GM13977 (cell line): ENCODE measurements at places on chromosomes 2 and 18.

GRCh38 chr2:156470975-156471583 lies 34.9 kb downstream of the GPD2 start:
- DNase-seq, result no peak

DNA sequence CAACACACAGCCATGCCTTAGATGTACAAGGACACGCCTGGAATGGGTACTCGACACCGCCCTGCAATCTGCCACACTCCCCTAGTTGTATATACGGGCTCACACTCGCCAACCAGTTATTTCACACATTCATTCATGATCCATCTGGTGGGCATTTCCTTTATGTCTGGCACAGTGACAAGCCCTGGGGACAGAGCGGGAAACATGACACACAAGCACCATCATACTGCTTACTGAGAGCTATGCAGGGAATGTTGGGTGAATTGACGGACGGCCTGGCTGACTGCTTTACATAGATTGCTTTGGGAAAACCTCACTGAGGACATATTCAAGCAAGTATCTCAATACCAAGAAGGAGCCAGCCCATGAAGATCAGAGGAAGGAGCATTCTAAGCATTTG lies 448.0 kb upstream of the SPRED2 start:
- no peak for DNase-seq

- DNase-seq, result no peak
Observed at GRCh38 chr2:21657445-21657844, 533.7 kb downstream of the TDRD15 start.

DNA sequence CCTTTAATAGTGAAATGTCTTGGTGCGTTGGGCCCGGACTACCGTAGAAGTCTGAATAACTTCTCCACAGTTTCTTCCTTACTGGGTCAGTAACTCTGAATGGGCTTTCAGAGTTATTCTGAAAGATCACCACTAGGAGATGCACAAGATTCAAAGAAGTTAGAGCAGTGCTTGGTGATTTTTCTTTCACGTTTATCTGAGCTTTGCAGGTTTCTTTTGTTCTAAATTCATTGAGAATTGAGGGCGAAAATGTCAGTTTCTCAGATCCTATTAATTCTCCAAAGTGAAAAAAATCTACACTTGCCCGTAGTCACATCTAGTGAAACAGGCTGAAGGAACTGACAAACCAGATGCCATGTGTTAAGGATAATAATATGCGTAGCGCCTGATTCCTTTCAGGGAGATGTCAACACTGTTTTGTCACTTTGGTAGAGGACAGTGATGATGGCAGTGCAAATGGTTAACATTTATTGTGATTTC lies 70.1 kb downstream of the QPCT start:
- DNase-seq, result peak; percentile 75

- DNase-seq, result no peak
Observed at GRCh38 chr2:199602271-199602895, 144.6 kb upstream of the SATB2 start.

GRCh38 chr18:11468120-11468519 lies 141.3 kb upstream of the SLC35G4 start:
- DNase-seq, result no peak

DNA sequence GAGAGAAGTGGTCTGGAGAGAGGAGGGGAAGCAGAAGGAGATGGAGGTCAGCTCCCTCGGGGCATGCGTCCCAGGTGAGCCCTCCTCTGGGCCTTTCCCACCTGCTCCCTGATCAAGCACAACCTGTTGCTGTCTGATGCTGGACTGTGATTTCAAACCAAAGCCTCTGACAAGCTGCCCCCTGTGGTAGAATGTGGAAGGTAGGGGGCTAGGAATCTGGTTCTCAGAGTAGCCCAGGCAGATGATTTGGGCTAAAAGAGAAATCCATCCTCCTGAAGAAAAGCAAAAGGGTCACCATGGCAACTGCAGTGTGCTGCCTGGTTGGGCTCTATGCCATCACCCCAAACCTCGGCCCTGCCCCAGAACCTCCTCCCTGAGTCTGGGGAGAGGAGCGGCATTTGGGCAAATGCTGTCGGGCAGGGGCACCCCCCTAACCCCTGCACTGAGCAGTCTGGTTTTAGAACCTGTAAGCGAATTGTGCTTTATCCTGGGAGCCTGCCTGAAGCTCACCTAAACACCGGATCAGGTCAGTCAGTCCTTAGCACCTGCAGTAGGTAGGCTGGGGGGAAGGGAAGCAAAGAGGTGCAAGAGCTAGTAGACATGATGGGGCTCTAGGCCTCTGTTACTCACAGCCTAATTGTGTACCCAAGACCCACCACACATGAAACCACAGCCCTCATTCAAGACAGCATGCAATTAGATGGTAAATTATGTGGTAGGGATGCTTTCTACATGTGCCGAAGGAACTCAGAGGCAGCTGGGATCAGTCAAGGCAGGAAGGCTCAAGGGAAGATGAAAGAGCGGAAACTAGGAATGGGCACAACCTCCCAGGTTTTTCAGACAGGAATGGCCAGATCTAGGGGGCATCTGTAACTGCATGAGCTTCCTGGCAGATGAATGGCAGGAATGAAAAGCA lies 83.5 kb downstream of the DNMT3A start:
- DNase-seq, result no peak

GRCh38 chr2:8851811-8852560 lies 14.6 kb upstream of the KIDINS220 start:
- DNase-seq, result no peak

DNA sequence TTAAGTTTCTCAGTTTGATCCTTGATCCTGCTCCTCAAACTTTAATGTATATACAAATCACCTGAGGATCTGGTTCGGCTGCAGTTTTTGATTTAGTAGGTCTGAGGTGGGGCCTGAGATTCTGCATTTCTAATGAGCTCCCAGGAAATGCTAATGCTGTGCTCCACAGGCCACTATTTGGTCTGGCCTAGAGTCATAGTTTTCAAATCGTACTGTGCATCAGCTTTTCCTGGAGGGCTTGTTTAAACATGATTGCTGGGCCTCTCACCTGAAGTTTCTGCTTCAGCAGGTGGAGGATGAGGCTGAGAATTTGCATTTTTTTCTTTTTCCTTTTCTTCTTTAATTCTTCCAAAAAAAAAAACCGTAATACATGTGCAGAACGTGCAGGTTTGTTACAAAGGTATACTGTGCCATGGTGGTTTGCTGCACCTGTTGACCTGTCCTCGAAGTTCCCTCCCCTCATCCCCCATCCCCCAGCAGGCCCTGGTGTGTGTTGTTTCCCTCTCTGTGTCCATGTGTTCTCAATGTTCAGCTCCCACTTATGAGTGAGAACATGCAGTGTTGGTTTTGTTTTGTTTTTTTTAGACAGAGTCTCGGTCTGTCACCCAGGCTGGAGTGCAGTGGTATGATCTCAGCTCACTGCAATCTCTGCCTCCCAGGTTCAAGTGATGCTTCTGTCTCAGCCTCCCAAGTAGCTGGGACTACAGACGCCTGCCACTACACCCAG lies 42.2 kb upstream of the CD28 start:
- DNase-seq, result no peak

DNA sequence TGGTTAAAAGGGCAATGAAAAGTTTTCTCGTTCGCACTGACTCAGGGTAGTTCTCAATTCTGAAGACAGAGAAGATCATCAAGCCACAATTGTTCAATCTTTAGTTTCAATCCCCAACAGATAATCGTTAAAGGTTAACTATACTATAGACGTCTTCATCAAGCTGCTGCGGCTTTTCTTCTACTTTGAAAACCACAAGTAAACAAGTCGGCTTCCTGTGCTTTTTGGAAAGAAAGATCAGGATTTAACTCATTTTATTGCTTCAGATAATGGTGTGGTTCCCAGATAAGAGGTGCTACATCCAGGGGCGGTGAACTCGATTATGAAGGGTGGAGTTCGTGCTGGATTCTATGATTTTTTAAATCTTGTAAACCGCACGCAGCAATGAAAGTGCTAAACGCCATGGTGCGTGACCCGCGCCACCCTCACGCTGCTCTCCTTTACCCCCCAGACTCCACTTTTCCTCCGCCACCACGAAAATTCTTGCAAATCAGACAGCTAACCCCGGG lies 545 bp upstream of the CDCA7 start:
- DNase-seq, result peak; percentile 74

DNA sequence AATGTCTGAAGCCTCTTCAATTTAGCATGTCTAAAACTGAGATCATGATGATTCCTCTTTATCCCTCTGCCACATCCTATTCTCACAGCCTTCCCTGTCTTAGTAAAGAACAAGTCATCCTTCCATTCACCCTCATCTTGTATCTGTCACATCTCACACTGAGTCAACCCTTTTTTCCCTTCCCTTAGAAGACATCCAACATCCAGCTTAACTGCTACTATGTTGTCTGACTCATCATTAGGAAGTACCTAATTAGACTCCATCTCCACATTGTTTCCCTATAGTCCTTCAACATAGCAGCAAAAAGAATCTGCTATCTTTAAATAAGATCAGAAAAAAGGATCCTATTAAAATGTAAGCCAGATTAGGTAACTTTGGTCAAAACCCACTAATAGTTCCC lies 85.2 kb upstream of the GRB14 start:
- no peak for DNase-seq

DNA sequence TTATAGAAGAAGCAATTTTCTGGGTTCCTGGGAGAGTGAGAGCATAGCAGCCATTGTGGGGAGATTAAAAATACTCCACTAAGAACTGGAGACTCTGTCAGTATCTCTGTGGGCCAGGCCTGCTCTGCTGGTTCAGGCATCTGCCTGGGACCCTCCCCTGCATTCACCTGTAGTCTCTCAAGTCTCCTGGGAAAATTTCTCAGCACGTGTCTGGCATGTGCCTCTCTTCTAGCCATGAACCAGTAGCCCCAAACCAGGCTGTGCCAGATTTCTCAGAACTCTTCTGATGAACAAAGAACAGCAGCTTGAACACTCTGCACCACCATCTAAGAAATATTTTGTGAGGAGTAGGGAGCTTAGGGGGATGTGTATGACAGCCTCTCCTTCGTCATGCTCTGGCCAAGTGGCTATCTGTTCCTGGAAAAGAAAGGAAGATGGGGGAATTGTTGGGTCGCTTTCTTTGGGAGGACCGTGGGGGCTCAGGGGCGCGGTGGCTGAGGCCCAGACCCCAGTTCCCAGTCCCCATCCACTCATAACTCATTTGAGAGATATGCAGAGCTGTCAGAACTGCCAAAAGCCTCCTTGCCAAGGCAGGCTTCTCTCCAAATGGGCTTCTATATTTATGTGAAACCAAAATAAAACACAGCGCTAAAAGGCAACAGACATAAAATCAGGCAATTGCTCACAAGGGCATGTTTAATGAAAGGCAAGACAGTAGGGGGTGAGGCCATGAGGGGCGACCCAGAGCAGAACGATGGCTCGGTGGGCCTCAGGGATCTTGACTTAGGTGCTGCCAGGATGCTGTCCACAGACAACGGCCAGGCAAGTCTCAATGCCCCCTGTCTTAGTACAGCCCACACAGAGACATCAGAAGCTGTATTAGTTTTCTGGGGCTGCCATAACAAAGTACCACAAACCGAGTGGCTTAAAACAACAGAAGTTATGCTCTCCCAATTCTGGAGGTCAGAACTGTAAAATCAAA lies 114.7 kb upstream of the TNP1 start:
- no peak for DNase-seq

GRCh38 chr2:194954218-194954617 lies 702.8 kb upstream of the SLC39A10 start:
- DNase-seq, result no peak

DNA sequence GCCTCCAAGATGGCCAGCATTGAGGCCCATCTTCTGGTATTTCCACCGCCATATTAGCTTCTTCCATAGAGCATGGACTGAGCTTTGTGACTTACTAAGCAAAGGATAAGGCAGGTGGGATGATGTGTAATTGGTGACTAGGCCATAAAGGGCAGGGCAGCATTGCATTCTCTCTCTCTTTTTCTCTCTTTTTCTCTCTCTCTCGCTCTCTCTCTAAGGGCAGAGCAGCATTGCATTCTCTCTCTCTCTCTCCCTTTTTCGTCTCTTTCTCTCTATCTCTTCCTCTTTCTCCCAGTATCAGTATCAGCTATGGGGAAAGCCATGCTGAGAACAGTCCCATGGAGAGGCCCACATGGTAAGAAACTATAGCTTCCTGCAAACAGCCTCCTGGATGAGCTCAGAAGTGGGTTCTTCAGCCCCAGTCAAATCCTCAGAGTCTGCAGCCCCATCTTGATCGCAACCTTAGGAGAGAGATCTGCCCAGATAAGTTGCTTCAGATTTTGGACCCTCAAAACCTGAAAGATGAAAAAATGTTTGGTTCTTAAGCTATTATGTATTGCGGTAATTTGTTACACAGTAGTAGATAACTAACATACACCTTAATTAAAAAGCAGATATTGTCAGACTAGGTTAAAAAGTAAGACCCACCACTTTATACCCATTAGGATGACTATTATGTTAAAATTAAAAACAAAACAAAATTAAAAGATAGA lies 39.1 kb upstream of the MYCN start:
- no peak for DNase-seq

- DNase-seq, result no peak
Observed at GRCh38 chr2:41772697-41773096, 275.1 kb upstream of the PKDCC start.

- DNase-seq, result no peak
Observed at GRCh38 chr2:26148501-26148900, 24.4 kb upstream of the GAREM2 start.
